ENCODE measurements at places on chromosomes 2 and 18. TPM values are rescaled to one million over a fixed set of nuclear protein-coding genes. Genes with fewer than 3 reads are reported as not detected.

GRCh38 chr2:25103287-25103871, 61.5 kb downstream of the EFR3B start:
- H3K4me3 ChIP-seq = no peak overlapping the region
- DNase-seq = no peak
- no peak overlapping the region for H3K27ac ChIP-seq
- H3K36me3 ChIP-seq = no peaks in the 10 kb centered on the region
- no peaks in the 10 kb centered on the region for H3K27me3 ChIP-seq

The NPHP1 gene
- total RNA-seq = 8.3 TPM

DNA sequence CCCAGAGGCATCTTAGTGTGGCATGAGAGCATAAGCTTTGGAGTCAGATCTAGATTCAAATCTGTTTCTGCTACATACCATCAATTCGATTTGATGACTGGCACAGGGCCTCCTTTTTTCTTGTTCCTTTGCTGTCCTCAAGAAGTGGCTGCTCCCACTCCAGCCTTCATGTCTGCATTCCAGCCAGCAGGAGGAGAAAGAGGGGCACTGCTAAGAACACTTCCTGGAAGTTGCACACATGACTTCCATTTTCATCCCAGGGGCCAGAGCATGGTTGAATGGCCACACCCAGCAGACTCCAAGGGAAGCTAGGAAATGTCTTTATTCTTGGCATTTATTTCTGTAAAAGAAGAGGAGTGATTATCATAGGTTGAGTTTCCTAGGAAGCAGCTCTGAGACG, 50.4 kb downstream of the EML6 start:
- no peak for DNase-seq
- H3K4me1 ChIP-seq = no peaks in the 10 kb centered on the region
- H3K36me3 ChIP-seq = no peaks in the 10 kb centered on the region
- H3K27ac ChIP-seq = no peak overlapping the region
- no peaks in the 10 kb centered on the region for H3K27me3 ChIP-seq

GRCh38 chr2:160005908-160006307, 56.5 kb downstream of the PLA2R1 start:
- no peaks in the 10 kb centered on the region for H3K4me1 ChIP-seq
- H3K36me3 ChIP-seq = peaks cover 6% of the 10 kb centered on the region
- no peaks in the 10 kb centered on the region for H3K27me3 ChIP-seq

DNA sequence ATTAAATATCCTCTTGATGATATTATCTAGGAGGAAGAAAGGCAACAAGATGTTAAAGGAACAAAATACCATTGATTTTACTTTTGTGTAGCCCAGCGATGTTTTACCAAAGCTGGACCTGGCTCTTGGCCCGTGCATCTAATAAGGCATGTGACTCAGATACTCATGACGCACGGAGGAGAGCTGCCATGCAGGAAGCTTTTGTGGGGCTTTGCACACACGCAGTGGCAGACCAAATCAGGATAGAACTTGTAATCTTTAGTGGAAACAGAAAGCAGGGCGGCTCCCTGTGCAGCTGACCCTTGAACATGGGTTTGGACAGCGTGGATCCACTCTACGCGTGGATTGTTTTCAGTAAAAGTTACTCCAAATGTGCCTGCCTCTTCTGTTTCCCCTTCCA, 190.0 kb downstream of the NAPG start:
- no peak overlapping the region for H3K27ac ChIP-seq
- no peaks in the 10 kb centered on the region for H3K4me1 ChIP-seq
- no peaks in the 10 kb centered on the region for H3K36me3 ChIP-seq
- no peak overlapping the region for H3K4me3 ChIP-seq

- no peak within 1 kb of the TSS for H3K27ac ChIP-seq
- no peaks in the 10 kb centered on the region for H3K36me3 ChIP-seq
- H3K4me1 ChIP-seq = no peaks in the 10 kb centered on the region
Observed at GRCh38 chr2:98935777-98936352, at the start of gene CRACDL. TSS of gene CRACDL (minus strand) at chr2:98936225. CDS start at chr2:98846800, 89,425 bp downstream.
